Stimulated activated CD4-positive, alpha-beta T cell treated with anti-CD3 and anti-CD28 coated beads, Interleukin-12 subunit alpha, Interleukin-12 subunit beta, amount 100 ng/mL, for 4 hours (primary cell): ENCODE measurements at places on chromosomes 7 and 10.

DNA sequence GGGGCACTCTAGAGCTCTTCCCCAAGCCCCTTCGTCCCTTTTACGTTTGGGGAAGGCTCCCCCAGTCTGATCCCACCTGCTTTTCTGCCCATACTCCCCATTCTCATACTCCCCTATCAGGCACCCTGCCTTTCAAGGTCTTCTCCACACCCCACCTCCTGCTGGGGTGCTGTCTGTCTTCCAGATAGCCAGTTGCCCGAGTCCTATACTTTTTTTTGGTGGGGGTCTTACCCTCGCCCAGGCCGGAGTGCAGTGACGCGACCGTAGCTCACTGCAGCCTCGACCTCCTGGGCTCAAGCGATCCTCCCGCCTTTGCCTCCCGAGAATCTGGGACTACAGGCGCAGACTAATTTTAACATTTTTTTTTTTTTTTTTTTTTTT, 775 bp upstream of the ABHD11 start:
- DNase-seq, result no peak

DNA sequence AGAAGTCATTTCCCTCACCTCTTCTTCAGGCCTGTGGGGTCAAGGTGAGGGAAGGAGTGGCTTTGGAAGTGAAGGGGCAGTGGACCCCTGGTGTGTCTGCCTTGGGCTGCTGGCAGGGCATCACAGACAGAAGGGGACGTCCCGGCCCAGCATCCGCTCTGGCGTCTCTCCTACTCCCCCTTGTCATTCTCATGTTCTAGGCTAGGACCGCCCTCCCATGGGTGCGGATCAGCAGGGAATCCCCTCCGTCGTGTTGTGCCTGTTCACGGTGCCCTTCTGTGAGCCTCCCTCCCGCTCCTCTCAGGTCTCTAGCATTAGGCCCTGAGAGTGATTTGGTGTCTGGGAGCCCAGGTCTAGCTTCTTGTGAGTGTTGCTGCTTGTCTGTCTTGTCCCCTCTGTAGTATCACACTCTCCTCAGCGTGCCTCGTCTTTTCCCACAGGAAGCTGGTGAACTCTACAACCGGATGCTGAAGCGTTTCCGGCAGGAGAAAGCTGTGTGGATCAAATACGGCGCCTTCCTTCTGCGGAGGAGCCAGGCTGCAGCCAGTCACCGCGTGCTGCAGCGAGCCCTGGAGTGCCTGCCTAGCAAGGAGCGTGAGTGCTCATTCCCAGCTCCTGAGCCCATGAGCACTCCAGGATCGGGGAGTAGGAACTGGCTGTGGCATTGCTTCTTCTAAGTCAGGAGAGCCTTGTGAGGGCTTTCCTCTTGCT, 8.5 kb downstream of the CALHM2 start:
- DNase-seq, result no peak

- no peak for DNase-seq
Observed at GRCh38 chr10:69963178-69963834, 89.3 kb upstream of the MACROH2A2 start.

DNA sequence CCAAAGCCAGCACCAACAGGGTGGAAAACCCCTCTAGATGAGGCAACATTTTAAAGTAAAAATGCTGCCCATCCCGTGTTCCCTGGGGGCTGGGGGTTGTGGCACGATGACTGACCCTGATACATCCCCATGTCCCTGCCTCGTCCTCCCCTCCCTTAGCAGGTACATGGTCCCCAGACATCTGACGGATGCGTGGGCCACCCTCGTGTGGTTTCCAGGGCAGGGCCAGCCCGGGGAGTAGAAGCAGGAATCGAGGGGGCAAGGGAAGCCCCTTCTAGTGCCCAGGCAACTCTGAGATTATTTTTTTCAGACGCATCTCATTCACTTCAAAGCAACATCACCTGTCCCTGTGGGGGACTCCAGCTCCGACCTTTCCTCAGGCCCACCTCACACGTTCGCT, 3.5 kb downstream of the TMEM130 start:
- DNase-seq, result no peak

DNA sequence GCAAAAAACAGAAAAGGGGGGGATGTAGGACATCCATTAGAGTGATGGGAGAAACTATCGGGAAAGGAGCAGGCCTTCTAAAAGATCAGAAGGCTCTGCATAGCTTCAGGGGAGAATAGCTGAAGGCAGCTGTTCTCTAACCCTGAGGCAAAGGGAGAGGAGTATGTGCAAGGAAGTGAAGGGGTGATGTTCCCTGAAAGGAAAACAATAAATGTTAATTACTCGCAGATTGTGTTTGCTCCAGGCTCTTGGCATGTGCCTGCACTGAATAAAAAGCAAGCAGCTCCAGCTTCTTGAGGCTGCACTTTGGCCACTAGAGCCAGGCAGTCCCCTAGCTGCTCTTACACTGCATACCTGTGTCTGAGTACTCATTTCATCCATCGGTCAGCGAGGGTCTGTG, 14.4 kb upstream of the STARD3NL start:
- DNase-seq, result no peak

DNA sequence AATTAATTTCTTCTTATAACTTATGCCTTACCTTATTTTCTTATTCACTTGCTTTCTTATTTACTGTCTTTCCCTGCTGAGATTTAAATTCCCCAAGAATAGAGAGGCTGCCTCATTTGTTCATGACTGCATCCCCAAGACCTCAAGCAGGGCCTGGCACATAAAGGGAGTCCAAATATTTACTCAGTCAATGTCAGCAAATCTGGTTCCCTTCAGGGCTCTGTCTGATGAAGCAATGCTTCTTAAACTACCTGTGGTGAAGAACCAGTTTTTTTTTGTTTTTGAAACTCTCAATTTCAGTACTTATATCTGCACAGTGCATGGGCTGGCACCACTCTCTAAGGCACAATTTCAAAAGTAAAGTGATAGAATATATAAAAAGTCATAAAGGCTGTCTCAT, 4.7 kb downstream of the ZNF239 start:
- no peak for DNase-seq

DNA sequence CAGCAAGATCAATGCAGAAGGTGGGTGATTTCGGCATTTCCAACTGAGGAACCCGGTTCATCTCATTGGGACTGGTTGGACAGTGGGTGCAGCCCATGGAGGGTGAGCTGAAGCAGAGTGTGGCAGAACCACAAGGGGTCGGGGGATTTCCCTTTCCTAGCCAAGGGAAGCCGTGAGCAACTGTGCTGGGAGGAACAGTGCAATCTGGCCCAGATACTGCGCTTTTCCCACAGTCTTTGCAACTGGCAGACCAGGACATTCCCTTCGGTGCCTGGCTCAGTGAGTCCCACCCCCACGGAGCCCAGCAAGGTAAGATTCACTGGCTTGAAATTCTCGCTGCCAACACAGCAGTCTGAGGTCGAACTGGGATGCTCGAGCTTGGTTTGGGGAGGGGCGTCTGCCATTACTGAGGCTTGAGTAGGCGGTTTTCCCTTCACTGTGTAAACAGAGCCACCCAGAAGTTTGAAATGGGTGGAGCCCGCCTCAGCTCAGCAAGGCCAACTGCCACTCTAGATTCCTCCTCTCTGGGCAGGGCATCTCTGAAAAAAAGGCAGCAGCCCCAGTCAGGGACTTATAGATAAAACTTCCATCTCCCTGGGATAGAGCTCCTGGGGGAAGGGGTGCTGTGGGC, 58.6 kb upstream of the SLC26A5 start:
- no peak for DNase-seq

GRCh38 chr10:63286754-63287264, 153.7 kb downstream of the NRBF2 start:
- no peak for DNase-seq

GRCh38 chr7:108402865-108403264, 53.4 kb downstream of the NRCAM start:
- DNase-seq, result no peak

DNA sequence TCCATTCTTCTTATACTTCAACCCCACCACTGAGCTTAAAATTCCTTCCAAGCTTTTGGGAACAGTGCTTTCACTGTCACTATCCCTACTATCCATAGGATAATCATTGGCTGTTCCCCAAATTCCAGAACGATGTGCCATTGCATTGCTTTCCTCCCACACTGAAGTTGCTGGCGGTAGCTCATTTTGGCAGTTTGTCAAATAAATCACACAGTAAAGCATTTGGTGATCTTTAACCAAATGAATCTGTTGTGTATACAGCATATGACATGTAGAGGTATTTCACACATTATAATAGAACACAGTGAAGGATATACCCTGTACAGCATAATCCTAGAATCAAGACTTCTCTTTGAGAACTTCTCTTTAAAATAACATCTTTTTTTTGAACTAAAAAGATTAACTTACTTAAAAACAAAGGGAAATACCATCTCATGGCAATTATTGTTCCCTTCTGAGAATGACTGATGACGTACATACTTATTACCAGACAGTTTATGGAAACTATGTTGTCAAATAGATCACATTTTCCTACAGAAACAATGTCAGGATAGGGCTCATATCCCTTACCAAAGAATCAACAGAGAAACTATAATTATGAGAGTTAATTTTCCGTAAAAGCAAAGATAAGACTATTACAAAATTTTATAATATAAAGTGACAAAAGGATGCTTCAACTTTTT, 93.6 kb downstream of the CTNNA3 start:
- no peak for DNase-seq

GRCh38 chr10:19958787-19959186, 142.6 kb downstream of the PLXDC2 start:
- no peak for DNase-seq

DNA sequence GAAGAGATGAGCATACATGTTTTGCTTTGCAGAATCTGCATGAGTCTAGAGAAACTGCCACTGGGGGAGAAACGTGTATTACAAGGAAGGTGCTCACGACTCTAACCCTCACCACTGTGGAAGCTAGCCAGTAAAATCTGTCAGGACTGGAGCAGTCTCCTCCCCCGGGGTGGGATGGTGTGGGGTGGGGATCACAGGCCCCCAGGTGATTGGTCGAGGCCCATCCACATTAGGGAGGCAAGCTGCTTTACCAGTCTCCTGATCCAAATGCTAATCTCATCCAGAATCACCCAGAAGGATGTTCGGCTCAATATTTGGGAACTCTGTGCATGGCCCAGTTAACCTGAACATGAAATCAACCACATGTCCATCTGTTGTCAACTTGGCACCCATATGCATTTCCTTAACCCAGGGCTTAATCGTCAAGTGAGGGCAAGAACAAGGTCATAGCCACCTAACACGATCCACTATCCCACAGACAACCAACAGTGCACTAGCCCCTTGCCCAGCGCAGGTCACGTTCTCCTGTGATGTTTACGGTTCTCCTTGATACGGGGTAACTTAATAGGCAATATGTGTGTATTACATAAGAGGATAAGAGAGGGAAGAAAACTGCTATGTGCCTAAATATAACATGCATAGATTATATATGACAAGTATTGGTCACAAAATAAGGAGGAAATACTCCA, 40.8 kb downstream of the DNAJB6 start:
- DNase-seq, result no peak

- DNase-seq, result peak; percentile 59
Observed at GRCh38 chr7:107180378-107180777, 11.6 kb downstream of the HBP1 start.
